Endodermal cell (in vitro differentiated cells): ENCODE measurements at places on chromosomes 13 and 19. TPM values are rescaled to one million over a fixed set of nuclear protein-coding genes. Genes with fewer than 3 reads are reported as not detected.

Gene IFNL1
- total RNA-seq = not detected in 2 replicates

Gene KCNC3
- 7.2 and 8.6 TPM in 2 replicates for total RNA-seq

Gene TEX26
- not detected in 3 replicates for total RNA-seq

Gene RFXAP
- total RNA-seq = 4.7 to 12.1 TPM (median 9.7 TPM) in 3 replicates

Gene PTGIR
- total RNA-seq = not detected in 3 replicates

Gene FDX2
- 25.9 and 26.1 TPM in 2 replicates for total RNA-seq

Gene FAAP24
- total RNA-seq = 4.4 to 8.8 TPM (median 5.4 TPM) in 3 replicates

GRCh38 chr19:55443045-55443823 is at the start of gene SHISA7:
SHISA7 (minus strand) TSS chr19:55443300; CDS start chr19:55442863, 437 bp downstream.
- H3K27ac ChIP-seq = no peak within 1 kb of the TSS
- H3K4me3 ChIP-seq = no peak within 1 kb of the TSS

DNA sequence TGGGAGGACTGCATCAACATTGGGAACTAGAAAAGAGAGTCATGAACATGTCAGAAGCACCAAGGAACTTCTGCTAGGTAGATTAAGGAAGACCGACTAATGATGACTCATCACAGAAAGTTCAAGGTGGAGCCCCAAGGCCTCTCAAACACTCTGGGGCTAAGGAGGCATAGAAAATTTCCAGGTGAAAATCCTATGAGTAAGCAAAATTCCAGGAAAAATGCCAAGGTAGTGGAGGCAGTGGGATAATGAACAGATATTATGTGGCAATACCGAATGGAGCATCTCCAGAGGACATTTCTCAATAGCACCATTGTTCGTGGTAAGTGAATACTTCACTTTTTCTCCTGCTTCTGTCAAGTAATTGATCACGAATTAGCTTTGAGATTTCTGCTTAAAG is 336.5 kb downstream of the MZT1 start:
- H3K4me3 ChIP-seq = no peak overlapping the region
- no peak for DNase-seq
- H3K27ac ChIP-seq = no peak overlapping the region
- H3K27me3 ChIP-seq = no peaks in the 10 kb centered on the region

DNA sequence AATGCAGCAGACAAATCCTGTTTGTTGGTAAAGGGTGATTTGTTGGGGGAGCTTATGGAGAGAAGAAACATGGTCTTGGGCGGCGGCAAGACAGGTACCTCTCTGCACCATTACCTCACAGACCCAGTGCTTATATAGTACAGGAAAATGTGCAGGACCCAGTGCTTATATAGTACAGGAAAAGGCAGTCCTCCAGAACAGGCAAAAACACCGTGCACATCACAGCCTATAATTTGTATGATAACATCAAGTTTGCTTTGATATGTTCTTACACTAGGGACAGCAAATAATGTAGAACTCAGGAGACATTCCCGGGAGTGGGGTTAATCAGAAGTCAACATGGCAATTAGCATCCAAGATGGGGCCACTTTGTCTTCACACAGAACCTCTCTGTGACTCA is 20.9 kb downstream of the VAV1 start:
- no peak overlapping the region for H3K27ac ChIP-seq
- H3K36me3 ChIP-seq = no peaks in the 10 kb centered on the region
- DNase-seq = no peak
- no peaks in the 10 kb centered on the region for H3K27me3 ChIP-seq
- H3K4me3 ChIP-seq = no peak overlapping the region

- no peak overlapping the region for H3K27ac ChIP-seq
- no peak for DNase-seq
Observed at GRCh38 chr13:105144936-105145335, 1390.5 kb downstream of the EFNB2 start.

GRCh38 chr13:23731709-23732108 is 157.5 kb downstream of the MIPEP start:
- H3K27me3 ChIP-seq = no peaks in the 10 kb centered on the region
- no peaks in the 10 kb centered on the region for H3K36me3 ChIP-seq
- H3K27ac ChIP-seq = no peak overlapping the region
- no peak for DNase-seq
- no peak overlapping the region for H3K4me3 ChIP-seq
- H3K4me1 ChIP-seq = no peaks in the 10 kb centered on the region

GRCh38 chr19:43518051-43518450 is 8.9 kb downstream of the ETHE1 start:
- no peaks in the 10 kb centered on the region for H3K27me3 ChIP-seq
- H3K4me3 ChIP-seq = no peak overlapping the region

DNA sequence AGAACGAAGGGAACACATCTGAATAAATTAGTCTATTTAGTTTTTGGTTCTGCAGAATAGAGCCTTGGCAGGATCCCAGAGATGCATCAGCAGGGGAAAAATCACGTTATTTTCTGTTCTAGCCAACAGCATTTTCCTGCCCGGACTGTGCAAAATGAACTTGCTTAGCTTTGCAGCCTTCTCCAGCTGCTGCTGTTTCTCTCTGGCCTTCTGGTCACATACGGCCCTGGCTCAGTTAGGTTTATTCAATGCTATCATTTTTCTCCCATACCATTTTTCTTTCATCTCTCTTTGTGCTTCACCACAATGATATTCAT is 110.4 kb upstream of the KL start:
- no peak overlapping the region for H3K4me3 ChIP-seq
- H3K36me3 ChIP-seq = no peaks in the 10 kb centered on the region
- H3K27ac ChIP-seq = no peak overlapping the region
- H3K27me3 ChIP-seq = no peaks in the 10 kb centered on the region

- no peaks in the 10 kb centered on the region for H3K27me3 ChIP-seq
- no peaks in the 10 kb centered on the region for H3K4me1 ChIP-seq
- no peak overlapping the region for H3K27ac ChIP-seq
- H3K36me3 ChIP-seq = no peaks in the 10 kb centered on the region
- no peak overlapping the region for H3K4me3 ChIP-seq
- DNase-seq = no peak
Observed at GRCh38 chr13:25118378-25118905, 22.5 kb downstream of the PABPC3 start.
